PC-9 (cell line): ENCODE measurements at places on chromosomes 5 and 9. TPM values are rescaled to one million over a fixed set of nuclear protein-coding genes. Genes with fewer than 3 reads are reported as not detected.
A peak's percentile ranks its signal among the peaks of the same experiment; 100 is the strongest.

Gene PPP3R2
- not detected in 2 replicates for total RNA-seq

DNA sequence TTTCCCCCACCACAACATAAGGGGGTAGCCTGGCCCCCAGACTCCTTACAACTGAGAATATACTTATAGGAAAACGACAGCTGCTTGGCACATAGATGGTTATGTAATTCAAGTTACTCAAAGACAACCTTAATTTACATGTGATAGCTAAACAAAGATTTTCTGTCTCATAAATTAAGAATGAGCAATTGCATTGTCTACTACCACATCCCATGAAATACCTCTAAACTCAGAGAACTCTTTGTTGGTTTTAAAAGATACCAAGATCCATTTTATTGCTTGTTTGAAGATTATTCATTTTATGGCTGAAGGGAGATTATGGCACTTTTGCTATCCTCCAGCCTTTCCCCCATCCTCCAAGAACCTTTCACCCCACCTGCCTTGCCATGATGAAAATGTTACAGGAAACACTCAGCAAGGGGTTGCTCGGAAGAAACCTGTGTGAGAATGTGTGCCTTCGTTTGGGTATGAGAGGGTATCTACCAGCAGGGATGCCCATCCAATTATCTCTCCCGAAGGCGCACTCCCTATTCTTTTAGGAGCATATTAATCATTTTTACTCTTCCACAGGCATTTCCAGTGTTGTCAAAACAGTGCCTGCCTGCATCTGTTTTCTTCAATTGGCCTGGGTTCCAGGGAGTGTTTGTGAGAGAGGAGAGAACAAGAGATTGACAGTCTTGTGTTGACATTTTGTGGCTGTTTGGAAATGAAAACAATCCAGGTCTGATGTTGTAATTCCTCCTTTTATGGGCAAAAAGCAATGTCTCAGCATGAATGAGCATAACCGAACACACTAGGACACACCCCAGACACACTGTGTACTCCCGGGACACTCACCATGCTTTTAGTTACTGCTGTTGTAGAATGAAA lies 208.0 kb upstream of the ANKRD55 start:
- peak; percentile 29 for DNase-seq

Gene SLC2A6
- 6.1 and 13.1 TPM in 2 replicates for total RNA-seq

Gene PCDHGA11
- 0.18 and 0.22 TPM in 2 replicates for total RNA-seq

GRCh38 chr9:2559192-2560152 lies 62.1 kb upstream of the VLDLR start:
- DNase-seq, result peak; percentile 47

DNA sequence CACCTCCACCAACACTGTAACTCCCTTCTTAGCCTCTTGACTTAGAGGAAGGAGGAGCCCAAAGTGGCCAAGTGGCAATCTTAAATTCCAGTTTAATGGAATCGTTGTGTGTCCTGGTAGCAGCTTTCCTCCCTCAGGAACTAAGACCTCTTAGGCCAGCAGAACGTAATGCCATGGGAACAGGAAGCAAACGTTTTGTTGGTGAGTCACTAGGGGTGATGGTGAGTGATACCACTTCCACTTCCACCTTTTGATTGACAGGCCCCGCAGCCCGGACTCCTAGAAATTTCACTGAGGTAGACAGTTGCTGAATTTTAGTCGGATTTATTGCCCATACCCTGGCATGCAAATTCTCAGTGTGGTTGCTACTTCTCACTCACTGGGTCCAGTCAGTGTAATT lies 94.2 kb upstream of the FBN2 start:
- DNase-seq, result no peak

DNA sequence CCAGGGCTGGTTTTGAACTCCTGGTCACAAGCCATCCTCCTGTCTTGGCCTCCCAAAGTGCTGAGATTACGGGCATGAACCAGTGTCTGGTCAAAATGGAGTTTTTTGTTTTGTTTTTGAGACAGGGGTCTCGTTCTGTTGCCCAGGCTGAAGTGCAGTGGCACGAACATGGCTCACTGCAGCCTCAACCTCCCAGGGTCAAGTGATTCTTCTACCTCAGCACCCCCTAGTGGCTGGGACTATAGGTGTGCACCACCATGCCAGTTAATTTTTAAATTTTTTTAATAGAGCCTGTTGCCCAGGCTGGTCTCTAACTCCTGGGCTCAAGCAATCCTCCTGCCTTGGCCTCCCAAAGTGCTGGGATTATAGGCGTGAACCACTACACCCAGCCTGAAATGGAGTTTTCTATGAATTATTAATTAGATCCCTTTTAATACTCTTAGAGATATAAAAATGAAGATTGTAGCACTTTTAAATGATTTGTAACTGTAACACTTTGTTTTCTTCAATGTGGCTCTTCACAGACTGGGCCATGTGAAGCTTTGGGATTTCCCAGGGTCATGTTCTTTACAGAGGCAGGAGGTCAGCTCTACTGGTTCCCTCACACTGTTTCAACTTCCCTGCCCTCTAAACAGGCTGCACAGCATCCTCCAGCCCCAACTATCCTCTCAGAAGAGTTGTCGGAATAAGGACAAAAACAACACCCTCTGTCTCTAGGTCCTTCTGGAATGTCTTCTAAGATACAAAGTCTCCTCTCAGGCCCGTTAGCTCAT lies 32.7 kb upstream of the SPARC start:
- peak; percentile 21 for DNase-seq

Gene TMC1
- 5.5 and 9.0 TPM in 2 replicates for total RNA-seq

Gene ANXA2R
- 3.6 and 6.3 TPM in 2 replicates for total RNA-seq

Gene LVRN
- 0.40 and 0.79 TPM in 2 replicates for total RNA-seq

DNA sequence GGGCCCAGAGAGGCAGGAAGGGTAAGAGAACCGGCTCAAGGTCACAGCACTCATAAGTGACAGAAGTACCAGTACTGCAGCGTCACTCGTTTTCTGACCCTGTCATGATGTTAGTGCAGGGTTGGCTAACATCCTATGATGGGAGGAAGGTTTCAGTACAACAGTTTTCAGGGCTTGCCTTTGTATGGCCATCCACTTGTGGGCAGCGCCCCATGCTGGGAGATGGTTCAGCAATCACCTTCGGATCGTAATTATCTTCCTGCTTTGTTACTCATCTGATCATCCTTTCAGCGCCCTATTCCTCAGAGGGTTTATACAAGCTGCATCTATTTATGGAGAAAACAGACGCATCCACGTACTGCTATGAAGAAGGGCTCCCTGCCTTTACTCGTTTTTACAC lies 2.4 kb downstream of the MAP1B start:
- no peak for DNase-seq
